ENCODE measurements at places on chromosomes 1 and 21.

DNA sequence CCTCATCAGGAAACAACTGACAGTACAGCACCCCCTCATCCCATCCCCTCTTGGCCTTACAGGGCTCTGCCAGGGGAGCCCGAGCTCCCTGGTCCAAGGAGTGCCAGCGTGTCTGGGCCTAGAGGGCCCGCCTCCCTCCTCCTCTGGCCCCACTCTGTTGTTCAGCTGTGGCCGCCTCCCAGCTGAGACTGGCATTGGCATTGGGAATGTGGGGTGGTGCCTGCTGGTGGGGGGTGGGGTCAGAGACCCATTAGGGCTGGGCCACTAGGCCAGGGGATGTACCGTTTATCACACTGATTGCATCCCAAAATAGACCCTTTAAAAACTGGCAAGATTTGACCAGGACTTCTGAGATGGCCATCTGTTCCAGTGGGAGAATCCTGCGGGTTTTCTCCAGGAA, 1.4 kb downstream of the LDLRAP1 start:
- no peak for DNase-seq

DNA sequence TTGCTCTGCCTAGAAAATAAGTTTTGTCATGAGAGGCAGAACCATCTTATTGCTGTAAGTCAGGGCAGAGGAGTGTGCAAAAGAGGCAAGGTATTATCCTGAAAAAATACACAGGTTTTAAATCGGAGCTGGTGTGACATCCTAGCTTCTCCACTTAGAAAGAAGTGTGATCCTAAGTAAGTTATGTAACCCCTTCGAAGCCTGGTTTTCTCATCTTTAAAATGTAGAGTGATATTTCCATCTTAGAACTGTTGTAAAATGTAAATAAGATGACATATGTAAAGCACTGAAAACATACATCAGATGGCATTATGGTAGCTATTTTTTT, 65.1 kb downstream of the IER5 start:
- DNase-seq, result no peak

DNA sequence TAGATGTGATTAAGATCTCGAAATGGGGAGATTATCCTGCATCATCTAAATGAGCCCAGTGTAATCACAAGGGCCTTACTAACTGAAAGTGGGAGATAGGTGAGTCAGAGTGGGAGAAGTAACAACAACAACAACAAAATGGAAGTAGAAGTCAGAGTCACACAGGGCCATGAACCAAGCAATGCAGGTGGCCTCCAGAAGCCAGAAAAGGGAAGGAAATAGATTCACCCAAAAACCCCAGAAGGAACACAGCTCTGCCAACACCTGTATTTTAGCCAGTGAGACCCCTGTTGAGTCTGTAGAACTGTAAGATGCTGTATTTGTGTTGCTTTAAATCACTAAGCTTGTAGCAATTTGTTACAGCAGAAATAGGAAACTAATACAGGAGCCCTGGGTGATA, 4.1 kb downstream of the TAGLN2 start:
- DNase-seq, result no peak

DNA sequence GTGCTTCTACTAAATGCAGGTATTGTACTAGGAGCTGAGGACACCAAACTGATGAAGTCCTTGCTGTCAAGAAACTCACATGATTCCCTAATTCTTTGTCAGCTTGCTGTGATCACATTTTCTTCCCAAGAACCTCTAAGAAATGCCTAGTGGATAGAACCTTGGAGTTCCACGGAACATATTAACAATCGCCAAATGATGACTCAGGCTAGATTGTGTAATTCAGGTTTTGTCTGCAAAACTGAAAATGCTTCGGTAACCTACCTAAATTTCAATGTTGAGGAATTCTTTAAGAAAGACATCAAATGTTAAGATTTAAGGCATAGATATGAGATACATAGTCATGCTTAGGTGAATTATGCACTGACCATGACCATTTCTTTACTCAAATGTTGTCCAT, 1.7 kb upstream of the GADD45A start:
- no peak for DNase-seq

GRCh38 chr1:225554216-225554812, 98.6 kb downstream of the ENAH start:
- DNase-seq, result no peak

GRCh38 chr1:157359314-157360022, 192.8 kb downstream of the FCRL5 start:
- DNase-seq, result no peak

GRCh38 chr1:5664081-5664768, 328.0 kb downstream of the NPHP4 start:
- DNase-seq, result no peak

- DNase-seq, result no peak
These were observed 8.0 kb upstream of the C1orf159 start for GRCh38 chr1:1123581-1124507.

- DNase-seq, result no peak
These were observed 629 bp downstream of the CTNNBIP1 start for GRCh38 chr1:9909234-9910046.

DNA sequence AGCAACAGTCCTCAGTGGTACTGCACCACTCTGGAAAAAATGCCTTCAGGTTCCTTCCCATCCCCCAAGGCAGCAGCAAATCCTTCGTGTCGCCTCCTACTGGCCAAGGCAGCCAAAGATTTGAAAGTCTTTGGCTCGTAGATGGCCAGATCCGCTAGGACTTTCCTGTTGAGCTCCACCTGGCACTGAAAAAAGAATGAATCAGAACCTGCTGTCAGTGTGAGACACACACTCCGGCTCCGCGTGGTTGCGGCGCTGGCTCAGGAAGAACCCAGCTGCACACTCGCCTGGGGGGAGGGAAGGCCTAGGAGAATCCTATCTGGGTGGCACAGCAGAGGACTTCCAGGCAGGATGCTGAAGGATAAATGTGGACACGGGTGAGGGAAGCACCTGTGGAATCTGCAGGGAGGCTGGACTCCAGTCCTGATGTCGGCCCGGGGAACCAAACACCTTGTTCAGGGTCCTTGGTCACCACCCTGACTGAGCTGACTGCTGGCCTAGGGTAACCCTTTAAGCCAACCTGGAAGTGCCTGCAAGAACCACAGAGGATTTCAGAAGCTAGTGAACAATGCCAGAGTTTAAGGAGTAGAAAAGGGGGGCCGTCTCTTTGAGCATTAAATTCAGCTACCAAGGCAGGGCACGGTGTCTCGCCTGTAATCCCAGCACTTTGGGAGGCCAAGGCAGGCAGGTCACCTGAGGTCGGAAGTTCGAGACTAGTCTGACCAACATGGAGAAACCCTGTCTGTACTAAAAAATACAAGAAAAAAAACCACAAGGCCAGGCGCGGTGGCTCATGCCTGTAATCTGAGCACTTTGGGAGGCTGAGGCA, 3.2 kb upstream of the CCNL2 start:
- no peak for DNase-seq

DNA sequence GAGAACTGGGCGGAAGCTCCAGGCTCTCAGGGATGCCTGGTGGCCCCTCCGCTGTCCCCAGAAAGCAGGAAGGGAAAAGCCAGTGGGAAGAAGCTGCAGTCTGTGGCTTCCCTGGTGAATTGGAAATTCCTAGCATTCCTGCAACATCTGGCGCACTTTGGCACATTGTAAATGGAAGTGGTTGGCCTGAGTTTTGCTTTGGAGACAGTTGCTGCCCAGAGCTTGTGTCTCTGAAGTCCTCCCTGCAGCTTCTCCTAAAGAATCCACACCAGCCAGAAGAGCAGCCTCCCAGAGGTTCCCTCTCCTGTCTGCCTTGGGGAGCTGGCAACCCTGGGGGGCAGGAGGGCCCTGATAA, 48.2 kb downstream of the ARHGEF10L start:
- DNase-seq, result no peak

- DNase-seq, result no peak
These were observed 182.0 kb downstream of the DYRK1A start for GRCh38 chr21:37548521-37548981.

- no peak for DNase-seq
These were observed 133.3 kb downstream of the FOXD2 start for GRCh38 chr1:47571161-47571560.

Data from type B pancreatic cell (in vitro differentiated cells).